ENCODE measurements at places on chromosomes 1 and 21.

DNA sequence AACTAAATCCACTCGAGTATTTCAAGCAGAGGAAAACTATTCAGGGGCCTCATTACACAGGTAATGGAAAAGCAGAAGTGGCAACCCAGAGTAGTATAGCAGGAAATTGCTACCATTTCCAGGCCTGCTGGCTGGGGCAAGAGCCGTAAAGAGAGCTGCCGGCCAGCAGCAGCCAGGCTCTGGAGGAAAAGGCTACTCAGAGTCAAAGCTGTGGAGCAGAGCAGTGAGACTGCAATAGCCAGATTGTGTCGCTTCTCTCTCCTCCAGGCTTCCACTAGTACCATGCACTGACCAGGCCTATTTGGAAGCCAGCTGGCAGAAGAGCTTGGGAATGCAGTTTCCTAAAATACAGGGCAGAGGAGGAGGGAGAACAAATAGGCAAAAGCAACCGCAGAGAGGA, 155.5 kb downstream of the OMA1 start:
- DNase-seq: no peak

DNA sequence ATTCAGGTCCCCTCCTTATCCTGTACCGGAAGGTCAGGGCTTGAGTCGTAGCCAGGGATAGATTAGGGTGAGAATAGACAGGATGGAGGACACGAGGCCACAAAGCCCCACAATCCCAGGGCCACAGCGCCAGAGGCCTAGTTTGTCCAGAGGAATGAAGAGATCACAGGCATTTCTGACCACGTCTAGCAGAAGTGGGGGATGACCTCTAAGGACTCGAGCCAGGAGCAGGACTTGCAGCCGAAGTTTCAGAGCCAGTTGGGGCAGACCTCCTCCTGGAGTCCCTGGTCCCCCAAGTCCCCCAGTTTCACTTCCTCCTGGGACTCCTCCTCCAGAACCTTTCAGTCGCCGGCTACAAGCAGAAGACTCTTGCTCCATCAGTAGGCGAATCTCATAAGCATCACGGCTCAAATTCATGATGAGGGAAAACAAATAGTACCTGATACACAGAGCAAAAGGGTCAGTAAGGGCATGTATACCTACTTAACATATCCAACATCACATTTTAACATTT, 2.3 kb upstream of the ITGA10 start:
- DNase-seq: no peak

GRCh38 chr1:174724219-174724618, 275.5 kb upstream of the CACYBP start:
- DNase-seq: no peak

GRCh38 chr1:34597877-34598514, 156.9 kb upstream of the GJB5 start:
- no peak for DNase-seq

DNA sequence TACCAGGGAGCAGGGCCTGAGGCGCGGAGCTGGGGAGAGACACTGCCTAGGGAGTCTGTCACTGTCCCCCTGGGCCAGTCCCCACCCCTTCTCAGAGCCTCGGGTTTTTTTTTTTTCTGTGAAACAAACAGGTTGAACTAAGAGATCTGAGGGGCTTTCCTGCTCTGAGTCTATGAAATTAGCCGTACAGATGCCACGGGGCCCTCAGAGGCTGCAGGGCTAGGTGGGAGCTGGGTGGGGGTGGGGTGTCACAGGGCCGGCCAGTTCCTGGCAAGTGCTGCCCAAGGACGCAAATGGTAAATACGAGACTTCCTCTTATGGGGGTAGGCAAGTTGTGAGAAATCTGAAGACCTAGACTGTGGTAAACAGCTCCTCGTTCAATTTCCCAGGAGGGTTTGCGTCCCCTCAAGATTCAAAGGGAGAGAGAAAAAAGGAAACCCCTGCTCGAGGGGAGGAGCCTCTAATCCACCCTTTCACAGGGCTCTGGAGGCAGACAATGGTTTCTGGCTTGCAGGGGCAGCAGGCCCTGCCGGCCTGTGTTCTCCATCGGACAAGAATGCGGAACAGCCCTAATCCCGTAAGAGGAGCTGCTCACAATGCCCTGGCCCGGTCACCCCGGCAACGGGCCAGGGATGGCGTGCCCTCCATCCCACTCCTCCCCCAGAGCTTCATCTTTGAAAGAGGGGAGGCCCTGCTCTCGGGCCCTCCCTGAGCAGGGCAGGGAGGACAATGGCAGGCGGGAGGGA, 7.8 kb downstream of the NUAK2 start:
- no peak for DNase-seq

DNA sequence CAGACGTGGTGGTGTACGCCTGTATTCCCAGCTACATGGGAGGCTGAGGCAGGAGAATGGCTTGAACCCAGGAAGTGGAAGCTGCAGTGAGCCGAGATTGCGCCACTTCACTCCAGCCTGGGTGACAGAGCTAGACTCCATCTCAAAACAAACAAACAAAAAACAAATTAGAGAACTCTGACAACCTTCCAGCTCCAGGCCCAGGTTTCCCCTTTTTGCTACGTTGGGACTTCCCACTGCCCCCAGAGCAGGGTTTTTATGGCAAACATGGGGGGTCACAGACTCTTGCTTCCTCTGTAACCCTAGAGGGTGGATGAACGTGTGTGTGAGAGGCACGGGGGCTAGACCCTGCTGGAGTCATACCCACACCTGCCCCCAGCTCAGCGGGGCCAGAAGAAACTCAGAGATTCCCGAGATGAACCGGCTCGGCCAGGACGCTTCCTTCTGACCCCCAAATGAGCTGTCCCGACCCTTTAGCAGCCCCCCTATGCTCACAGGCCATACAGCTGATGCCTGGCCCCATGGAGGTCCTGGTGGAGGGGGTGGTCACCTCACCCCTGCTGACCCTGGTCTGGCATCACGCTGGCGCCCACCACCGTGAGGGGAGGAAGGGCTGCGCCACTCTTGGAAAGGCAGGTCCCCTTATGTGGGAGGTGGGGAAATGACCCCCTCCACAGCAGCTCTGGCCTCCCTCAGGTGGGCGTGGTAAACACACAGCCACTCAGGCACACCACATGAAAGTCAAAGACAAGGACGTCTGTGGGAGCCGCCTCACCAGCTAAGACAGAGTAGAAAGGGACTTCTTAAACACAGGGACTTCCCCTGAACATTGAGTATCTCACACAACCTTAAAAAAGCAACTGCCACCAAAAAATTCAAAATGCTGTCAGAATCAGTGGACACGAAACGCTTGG, 7.1 kb downstream of the GPR157 start:
- DNase-seq: peak; percentile 14

DNA sequence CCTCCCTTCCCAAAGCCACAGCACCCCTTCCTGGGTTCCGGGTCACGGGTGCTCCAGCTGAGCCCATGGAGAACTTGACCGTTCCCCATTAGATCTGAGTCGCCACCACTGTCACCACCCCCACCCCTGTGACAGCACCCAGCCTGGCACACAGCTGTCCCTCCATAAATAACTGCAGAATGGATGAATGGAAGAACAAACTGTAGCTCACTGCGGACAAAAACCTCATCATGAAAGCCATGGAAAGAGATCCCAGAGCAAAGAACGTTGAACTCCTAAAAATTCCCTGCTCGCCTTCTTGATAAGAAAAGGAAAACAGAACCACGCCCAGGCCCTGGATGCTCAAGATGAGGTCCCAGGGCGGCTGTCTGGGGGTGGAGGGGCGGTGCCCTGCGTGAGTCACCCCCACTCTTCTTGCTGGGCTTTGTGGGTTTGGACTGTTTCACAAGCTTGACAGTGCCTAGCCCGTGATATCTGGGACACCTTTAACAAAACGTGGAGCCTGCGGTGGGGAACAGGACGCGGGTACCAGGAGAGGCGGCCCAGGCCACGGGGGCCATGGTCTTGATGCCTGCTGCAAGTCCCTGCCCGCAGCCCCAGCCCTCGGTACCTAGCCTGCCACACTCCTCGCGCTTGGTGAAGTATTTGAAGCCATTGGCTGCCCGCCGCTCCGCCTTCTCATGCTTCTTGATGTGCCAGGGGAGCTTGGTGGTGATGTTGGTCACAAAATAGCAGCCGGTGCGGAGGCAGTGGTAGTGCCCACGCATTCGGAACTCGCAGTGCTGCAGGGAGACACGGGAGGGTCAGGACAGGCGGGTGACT, 151.9 kb downstream of the CASZ1 start:
- DNase-seq: no peak

DNA sequence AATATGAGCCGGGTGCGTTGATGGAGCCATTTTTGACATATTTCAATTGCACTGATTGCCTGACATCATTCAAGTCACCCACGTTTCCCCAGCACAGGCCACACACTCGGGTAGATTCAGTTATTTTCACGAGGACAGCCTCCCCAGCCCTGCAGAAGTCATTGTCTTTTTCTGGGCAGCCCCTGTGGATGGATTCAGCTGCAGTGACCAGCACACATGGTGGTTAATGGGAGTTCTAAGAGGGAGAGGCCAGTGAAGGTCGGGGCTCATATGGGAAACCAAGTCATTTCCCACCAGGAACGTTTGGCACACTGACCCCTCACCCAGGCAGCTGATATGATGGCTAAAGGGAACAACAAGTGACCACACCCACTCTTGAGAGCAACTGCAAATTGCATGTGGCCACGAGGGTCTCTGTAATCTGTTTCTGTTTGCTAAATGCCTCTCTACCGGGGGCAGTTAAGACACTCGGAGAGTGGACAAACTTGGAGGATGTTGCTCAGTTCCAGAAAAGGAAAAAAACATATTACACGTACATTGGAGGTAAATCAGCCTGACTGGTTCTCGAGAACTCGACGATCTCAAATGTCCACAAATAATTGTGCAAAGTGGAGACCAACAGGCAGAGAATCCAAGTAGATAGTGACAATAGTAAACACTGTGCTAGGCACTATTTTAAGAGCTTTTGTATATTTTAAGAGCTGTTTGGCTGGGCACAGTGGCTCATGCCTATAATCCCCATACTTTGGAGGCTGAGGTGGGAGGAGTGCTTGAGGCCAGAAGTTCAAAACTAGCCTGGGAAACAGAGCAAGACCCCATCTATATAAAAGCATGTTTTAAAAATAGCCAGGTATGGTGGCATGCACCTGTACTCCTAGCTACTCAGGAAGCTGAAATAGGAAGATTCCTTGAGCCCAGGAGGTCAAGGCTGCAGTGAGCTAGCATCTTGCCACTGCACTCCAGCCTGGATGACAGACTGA, 167.2 kb upstream of the IRF2BP2 start:
- no peak for DNase-seq

DNA sequence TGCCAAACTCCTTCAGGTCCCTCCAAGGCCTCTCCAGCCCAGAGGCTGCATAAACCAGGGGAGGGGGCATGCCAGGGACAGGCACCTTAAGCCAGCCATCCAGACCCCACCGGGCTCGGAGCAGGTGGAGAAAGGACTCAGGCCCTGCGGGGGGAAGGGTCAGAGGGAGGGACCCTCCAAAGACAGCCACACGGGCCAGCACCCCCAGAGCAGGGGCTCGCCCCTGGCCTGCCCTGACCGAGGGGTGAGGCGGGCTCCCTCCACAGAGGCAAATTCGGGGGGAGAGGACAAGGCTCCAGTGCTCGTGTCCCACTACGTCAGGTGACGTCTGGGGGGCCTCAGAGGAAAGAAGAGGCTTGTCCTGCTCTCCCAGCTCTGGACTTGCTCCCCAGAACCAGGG, 8.2 kb downstream of the MEGF6 start:
- DNase-seq: no peak
